ENCODE measurements at places on chromosomes 12 and 14. TPM values are rescaled to one million over a fixed set of nuclear protein-coding genes. Genes with fewer than 3 reads are reported as not detected.

DNA sequence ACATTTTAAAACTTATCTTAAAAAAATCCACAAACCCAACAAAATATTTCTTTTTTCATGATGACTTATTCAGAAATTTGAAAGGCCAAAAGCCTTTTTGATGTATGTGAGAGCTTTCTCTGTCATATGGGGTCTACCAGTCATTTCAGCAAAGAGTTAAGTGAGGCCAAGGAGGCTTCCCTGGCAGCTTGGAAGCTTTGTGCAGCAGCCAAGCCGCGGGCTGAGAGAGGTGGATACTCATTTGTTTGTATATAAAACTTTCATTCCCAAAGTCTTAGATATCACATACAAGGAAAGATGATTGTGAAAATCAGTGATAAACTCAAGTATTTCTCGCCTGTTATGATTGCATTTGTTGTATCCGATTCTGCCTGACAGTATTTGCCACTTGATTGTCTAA is 48.5 kb upstream of the RNU6-8 start:
- ATAC-seq: no peak

- peak; percentile 79 for ATAC-seq
Measured at GRCh38 chr12:22016982-22017381, 29.0 kb upstream of the CMAS start.

DNA sequence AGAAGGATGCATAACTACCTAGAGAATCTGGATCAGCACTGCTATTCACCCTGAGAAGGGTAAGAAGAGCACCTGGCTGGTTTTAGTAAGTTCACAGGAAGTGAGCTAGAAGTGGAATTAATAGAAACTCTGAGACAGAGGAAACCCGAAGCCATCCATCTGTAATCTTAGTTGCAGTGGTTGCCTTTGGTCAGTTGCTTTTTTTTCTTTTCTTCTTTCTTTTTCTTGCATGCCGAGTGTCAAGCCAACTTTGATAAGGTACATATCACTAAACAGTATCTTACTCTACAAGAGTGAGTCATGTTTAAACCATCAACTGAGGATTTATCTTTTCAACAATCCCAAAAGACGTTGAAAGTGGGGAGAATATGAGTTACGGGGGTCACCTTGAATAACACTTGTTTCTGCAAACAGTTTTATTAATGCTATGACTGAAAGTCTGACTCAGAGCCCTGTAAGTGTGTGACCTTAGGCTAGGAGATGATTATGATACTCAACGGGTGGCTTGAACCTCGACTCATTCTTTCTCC is 26.7 kb downstream of the C12orf75 start:
- peak; percentile 94 for ATAC-seq

- ATAC-seq: no peak
Measured at GRCh38 chr12:8123124-8123912, at the start of gene CLEC4A. CLEC4A (plus strand) TSS chr12:8123617; CDS start chr12:8123879, 262 bp downstream.

- no peak for ATAC-seq
Measured at GRCh38 chr14:85010186-85010585, 519.8 kb upstream of the FLRT2 start.

DNA sequence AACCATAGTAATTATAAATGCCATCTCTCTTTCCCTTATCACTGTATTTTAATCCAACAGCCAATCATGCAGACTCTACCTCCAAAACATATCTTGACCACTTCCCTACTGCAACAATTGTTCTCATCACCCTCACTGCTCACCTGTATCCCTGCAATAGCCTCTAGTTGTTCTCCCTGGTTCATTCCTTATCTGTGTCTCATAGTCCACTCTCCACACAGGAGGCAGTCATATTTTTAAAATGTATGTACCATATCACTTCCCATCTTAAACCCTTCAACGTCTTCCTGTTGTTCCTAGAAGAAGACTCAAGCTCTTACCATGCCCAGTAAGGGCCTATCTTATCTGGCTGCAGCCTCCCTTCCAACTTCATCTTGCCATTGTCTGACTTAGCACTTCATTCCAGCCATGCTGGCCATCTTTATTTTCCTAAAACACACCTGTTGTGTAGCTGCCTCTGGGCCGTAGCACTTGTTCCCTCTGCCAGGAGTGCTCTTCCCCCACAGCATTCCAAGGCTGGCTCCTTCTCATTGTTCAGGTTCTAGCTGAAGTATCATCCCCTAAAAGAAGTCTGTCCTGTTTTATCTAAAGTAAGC is 27.8 kb upstream of the BHLHE41 start:
- ATAC-seq: no peak

DNA sequence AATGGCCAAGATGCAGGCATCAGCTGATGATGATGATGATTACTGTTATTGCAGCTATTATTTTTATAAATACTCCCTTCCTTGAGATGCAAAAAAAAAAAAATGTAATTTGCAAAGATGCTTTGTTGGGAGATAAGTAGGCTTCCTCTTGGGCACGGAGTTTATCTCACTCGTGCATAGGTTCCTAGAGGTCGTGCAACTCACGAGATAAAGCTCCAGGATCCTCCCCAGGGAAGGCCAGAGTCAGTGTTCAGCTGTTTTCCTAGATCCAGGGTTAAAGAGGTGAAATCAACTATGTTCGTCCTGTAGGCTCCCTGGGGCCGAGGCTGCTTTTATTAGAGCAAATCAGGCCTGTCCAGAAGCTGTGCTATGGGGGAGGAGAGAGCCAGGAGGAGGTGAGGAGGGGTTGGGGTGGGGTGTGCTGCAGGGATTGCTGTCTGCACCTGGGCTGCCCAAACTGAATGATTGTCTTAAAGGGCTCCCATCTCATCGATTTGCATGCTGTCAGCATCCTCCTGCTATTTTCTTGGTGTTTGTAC is 270.3 kb downstream of the NRXN3 start:
- ATAC-seq: no peak

GRCh38 chr12:10098791-10099190 is at the start of gene CLEC1A:
CLEC1A (minus strand) TSS chr12:10098985; CDS start chr12:10098922, 63 bp downstream.
- no peak for ATAC-seq

DNA sequence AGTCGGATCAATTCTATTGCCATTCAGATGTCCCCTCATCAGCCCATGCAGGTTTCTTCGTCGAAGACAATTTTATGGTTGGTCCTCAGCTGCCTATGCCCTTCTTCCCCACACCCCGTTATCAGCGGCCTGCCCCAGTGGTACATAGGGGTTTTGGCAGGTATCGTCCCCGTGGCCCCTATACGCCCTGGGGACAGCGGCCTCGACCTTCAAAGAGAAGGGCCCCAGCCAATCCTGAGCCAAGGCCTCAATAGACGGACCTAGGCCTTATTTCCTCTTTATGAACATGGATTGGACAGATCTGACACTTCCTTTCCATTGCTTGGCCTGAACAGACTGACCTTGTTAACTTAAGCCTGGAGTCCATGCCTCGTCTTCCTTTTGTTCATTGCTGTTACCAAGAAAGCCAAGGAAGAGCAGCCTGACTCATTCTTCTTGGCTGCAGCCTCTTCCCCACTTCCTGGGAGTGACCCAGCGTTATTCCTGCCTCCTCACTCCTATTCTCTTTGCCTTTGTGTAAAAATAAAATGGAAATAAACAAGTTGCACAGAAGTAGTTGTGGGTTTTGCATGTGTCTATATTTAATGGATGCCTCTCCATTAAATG is 156.5 kb upstream of the AMIGO2 start:
- ATAC-seq: no peak

GRCh38 chr12:65121049-65121955 is at the start of gene WIF1:
WIF1 (minus strand) TSS chr12:65121305; CDS start chr12:65121191, 114 bp downstream.
- peak; percentile 50 for ATAC-seq

DNA sequence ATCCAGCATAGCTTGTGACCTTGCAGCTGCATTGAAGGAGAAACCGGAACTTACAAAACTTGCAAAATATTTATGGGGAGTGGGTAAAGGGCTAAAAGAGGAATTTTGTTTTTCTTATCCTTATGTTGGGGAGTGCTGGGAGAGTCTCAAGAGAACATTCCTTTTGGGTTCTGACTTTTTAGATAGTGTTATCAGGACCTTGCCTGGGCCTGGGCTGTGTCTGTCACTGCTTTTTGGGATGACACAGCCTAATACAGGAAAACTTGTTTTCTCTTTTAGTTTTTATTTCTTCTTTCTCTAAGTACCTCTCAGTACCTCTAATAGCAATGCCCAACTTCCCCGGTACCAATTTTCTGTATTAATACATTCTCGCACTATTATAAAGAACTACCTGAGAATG is 850.6 kb downstream of the RPS29 start:
- no peak for ATAC-seq

DNA sequence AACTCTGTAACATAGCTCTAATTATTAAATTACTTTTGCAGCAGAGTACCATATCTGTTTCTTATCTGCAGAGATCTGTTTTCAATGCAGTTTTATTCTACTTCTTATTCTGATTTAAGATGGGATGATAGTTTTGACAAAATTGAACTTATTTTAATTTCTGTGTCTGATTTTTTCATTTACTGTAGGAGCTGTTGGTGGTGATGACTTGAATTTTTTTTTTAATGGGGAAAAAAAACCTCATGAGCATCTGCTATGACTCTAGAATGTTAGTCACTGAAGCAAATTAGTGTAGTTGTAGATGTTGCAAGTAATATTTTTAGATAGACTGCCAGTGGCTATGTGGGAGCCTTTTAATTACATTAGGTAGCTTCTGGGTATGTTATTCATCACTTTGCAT is 23.4 kb downstream of the DNM1L start:
- no peak for ATAC-seq

DNA sequence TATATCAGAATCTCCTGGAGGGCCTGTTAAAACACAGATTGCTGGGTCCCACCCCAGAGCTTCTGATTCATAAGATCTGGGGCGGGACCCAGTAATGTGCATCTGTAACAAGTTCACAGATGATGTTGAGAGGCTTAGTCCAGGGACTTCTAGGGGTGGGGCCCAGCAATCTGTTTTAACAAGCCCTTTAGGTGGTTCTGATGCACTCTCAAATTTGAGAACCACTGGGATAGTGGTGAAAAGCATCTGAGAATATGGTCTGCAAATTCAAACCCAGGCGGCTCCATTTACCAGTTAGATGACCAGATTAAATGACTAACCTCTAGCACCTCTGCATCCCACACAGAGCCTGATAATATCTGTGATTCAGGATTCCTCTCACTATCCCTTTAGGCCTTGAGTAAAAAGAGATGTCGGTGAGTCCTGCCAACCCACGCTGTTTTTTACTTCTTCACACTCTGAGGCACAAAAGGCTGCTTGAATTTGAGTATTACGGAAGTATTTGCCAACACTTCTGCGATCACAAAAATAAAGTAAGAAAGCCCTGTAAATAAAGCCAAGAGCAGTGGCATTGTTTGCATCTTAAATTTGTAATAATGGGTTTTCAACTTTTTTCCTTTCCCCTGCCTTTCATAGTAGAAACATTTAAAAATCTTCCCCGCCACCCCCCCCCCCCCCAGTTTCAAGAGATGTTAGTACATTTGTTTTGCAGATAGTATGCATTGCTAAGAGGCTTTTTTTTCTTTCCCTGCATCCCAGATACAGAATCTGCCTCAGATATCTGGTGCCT is 1.8 kb upstream of the FRS2 start:
- ATAC-seq: no peak

- ATAC-seq: no peak
Measured at GRCh38 chr12:65208964-65209654, 39.7 kb downstream of the LEMD3 start.

DNA sequence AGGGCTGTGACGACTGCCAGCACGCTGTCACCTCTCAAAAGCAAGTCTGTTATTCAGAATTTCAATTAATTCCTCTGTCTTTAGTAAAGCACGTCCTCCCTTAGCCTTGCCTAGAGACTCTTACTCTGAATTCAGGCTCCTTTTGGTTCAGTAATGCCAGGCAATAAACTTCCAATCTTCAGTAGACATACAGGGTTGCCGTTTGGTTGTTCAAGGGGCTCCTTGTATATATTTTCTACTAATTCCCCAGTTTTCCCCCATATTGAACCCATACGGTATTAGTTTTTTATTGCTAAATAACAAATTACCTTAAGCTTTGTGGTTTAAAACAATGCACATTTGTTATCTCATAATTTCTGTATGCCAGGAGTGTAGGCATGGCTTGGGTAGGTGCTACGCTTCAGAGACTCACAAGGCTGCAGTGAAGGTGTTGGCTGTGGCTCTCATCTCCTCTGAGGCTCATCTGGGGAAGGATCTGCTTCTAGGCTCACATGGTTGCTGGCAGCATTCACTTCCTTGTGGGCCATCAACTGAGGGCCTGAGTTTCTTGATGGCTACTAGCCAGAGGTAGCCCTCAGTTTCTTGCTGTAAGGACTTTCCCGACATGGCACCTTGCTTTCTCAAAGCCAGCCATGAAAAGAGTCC is 7.3 kb upstream of the CLECL1 start:
- no peak for ATAC-seq

DNA sequence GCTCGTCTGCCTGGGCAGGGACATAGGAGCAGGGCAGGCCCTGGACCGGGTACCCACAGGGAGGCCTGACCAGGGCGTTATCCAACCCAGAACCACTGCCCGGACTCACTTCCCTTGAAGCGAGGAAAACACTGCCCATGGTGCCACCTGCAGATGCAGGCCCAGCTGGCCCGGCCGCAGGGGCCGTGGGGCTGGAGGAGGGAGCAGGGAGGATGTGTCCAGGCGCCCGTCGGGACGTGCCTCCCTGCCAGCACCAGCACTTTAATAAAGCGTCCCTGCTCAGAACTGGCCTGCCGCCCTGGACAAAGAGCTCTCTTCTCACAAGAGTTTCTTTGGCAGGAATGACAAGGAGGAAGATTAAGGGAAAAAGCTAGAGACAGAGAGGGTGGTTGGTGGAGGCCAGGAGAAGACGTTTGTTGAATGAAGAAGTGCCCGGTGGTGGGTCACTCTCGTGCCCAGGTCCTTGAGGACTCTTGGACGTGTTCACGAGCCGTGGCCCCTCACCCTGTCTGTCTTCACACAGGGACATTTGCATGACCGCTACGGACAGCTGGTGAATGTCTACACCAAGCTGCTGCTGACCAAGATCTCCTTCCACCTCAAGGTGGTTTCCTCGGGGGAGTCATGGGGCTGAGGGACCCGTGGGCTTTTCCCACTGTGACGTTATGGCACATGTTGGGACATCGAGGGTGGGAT is 14.2 kb downstream of the HIP1R start:
- ATAC-seq: no peak

DNA sequence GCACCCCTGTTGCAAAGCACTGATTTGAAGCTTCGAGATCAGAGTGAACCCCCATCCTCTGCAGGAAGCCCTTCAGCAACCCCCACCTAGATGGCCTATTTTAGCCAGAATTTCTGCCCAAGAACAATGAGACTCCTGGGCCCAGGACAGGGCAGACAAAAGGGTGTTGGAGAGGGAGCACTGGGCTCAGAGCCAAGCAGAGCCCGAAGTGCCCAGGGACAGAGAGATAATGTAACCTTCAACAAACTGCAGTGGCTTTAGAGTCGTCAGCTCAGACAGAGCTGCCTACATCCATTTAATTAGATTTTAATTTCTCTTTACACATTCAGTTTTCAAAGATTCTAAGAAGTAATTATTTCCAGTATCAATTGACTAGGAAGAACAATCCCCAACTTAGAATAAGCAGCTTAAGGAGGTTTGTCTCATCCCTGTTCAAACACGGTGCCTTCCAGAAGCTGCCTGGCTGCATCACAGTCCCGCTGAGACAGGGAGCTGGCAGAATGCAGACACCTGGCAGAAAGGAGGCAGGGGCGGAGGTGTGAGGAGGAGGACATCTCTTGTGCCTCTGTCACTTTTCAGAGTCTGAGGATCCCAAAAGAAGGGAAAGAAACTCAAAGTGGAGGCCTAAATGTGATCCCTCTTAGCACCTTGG is 504.9 kb upstream of the CCDC196 start:
- no peak for ATAC-seq

RIMKLB gene
- total RNA-seq: 0.95 TPM

CLEC2A gene
- not detected for total RNA-seq

SCARB1 gene
- 20.9 TPM for total RNA-seq

SLC6A13 gene
- not detected for total RNA-seq

RAB35 gene
- total RNA-seq: 43.8 TPM

DYRK2 gene
- total RNA-seq: 17.6 TPM

C12orf56 gene
- not detected for total RNA-seq
